HTR-8/SVneo (cell line): ENCODE measurements at places on chromosomes 13 and 19.

DNA sequence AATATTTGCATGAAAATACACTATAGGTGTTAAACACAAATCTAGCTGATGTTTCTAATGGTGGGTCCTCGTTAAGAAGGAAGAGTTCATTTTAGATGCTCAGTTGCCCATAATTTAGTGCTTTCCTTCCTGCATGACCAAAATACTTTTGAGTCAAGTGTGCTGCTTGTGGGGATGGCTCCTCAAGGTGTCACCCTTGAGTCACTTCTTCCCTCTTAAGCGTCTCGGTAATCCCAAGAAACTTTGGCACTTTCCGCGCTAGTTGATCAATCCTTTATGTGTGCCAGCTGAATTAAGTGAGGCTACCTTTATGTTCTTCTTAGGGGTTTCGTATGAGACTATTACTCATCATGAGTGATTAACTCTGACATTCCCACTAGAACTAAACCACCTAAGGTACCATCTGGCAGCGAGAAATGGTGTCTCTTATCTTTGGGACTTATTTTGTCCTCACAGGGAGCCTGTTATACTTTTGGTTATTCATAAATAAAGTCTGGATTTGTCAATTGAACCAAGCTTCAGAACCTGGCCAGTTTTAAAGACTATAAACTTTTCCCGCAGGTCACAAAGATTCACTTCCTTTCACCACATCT is 106.8 kb downstream of the NHLRC3 start:
- peak; percentile 11 for DNase-seq

DNA sequence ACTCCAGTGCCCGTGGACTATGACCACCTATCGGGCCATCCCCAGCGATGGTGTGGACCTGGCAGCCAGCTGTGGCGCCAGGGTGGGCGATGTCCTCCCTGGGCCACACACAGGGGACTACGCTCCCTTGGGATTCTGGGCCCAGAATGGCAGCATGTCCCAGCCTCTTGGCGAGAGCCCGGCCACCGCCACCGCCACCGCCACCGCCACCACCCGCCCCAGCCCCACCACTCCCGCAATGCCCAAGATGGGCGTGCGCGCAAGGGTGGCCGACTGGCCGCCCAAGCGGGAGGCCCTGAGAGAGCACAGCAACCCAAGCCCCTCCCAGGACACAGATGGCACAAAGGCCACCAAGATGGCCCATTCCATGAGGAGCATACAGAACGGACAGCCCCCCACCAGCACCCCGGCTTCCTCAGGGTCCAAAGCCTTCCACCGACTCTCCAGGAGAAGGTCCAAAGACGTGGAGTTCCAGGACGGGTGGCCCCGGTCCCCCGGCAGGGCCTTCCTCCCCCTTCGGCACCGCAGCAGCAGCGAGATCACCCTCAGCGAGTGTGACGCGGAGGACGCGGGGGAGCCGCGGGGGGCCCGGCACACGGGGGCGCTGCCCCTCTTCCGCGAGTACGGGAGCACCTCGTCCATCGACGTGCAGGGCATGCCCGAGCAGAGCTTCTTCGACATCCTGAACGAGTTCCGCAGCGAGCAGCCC is 142.3 kb downstream of the DPF1 start:
- DNase-seq: no peak

DNA sequence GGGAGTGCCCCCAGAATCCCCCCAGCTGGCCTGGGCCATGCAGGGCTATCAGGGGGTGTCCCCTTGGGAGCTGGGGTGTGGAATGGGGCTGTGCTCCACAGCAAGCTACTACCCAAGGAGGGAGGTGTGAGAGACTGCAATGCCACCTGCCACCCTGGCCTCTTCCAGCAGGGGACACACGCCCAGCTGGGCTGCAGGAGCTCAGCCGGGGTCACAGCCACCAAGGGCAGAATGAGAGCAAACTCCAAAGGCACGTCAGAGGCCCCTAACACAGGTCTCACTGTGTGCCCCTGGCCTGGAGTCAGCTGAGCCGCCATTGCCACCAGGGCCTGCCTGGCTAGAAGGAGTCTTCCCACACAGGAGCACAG is 55.5 kb downstream of the MLLT1 start:
- DNase-seq: no peak

GRCh38 chr19:18179957-18180356 is 6.3 kb downstream of the IFI30 start:
- DNase-seq: no peak

DNA sequence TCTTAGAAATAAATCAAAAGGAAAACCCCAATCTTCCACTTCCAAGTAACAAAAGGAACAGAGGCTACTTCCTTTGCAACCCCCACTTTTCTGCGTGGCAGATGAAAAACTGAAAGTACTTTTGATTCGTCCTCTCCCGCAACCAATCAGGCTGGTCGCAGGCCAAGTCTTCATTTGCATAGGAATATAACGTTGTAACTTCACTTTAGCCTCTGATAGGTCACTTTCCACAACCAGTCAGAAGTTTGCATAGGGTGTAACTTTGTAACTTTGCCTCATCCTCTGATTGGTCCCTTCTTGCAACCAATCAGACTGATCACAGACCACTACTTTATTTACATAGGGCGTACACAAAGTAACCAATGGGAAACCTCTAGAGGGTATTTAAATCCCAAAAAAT is 37.2 kb downstream of the TGDS start:
- DNase-seq: no peak

GRCh38 chr19:30446850-30447552 is 74.8 kb downstream of the ZNF536 start:
- no peak for DNase-seq

- DNase-seq: peak; percentile 5
These were observed 1707.6 kb upstream of the SLC10A2 start for GRCh38 chr13:104773775-104774174.

DNA sequence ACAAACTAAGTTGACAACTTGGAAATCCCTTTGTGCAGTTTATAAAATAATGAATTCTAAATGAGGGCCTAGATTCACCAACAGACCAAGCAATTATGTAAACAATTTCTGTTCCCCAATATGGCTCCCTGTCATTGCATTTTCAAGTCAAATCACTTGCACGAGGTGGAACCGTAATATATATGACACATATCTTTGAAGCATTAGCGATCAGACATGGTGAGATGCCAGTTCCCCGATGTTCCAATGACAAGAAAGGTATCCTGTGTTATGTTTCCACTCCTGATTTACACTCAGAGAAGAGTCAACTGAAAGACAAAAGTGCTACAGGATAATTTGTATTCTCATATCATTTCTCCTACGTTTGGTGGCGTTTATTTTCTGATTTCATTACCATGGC is 108.5 kb upstream of the TDRD3 start:
- no peak for DNase-seq

GRCh38 chr19:55678121-55678671 is 3.2 kb downstream of the EPN1 start:
- no peak for DNase-seq

DNA sequence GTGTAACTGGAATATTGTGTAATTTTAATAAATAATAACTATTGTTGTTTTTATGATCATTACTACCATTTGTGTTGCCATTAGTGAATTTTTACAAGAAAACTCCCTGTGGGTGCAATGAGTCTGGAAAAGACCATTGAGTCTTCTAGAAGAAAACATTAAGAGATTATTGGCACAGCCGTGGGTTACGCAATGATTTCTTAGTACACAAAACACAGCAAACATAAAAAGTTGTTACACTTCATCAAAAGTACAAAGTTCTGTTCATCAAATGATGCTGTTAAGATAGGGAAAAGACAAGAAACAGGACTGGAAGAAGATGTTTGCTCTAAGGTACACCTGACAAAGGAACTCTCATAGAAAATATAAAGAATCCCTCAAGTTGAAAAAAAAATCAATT is 41.6 kb downstream of the ZNF331 start:
- no peak for DNase-seq

- DNase-seq: no peak
These were observed 747.2 kb downstream of the OLFM4 start for GRCh38 chr13:53775807-53776206.

- DNase-seq: no peak
These were observed 3.6 kb upstream of the REXO1 start for GRCh38 chr19:1851654-1852580.

DNA sequence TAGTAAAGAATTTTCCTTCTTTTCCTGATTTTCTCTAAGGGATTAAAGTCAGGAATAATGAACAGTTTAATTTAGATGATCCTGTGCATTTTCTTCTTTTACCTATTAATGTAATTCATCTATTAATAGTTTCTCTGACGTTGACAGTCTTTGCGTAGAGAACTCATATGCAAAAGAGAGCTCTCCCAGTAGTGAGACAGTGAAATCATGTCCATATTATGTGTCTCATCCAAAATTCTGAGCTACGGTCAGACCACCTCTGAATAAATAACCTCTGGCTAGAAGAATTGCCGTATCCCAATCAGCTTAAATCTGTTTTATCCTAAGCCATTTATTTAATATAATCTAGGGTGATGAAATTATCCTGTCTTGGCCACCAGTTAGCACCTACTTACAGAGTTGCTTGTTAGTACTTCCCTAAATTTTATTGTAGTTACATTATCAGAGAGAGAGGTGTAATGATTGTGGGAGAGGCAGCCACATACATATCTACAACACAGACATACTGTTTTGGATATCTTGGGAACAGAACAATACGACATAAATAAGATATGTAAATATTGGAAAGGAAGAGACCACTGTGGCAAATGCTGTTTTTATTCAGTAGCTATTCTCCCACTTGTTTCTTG is 30.7 kb downstream of the PDS5B start:
- DNase-seq: no peak

DNA sequence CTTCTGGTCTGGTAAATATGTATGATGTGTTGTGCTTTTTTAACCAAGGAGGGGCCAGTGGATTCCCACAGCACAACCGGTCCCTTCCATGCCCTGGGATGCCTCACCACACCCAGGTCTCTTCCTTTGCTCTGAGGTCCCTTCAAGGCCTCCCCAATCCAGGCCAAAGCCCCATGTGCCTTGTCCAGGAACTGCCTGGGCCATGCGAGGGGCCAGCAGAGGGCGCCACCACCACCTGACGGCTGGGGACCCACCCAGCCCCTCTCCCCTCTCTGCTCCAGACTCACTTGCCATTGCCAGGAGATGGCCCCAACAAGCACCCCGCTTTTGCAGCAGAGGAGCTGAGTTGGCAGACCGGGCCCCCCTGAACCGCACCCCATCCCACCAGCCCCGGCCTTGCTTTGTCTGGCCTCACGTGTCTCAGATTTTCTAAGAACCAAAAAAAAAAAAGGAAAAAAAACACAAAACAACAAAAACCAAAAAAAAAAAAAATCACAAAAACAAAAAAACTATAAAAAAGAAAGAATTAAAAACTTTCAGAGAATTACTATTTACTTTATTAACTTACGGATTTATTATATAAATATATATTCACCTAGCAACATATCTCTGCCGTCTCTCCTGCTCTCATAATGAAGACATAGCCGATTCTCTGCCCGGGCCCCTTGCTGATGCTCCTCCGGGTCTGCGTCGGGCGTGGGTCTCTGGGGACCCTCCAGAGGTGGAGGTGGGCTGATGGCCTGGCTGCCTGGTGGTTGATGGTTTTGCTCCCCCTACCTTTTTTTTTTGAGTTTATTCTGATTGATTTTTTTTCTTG is 14.4 kb downstream of the CAPN12 start:
- peak; percentile 54 for DNase-seq
